Adipocyte (in vitro differentiated cells): ENCODE measurements at places on chromosomes 6 and 20.
A peak's percentile ranks its signal among the peaks of the same experiment; 100 is the strongest.

DNA sequence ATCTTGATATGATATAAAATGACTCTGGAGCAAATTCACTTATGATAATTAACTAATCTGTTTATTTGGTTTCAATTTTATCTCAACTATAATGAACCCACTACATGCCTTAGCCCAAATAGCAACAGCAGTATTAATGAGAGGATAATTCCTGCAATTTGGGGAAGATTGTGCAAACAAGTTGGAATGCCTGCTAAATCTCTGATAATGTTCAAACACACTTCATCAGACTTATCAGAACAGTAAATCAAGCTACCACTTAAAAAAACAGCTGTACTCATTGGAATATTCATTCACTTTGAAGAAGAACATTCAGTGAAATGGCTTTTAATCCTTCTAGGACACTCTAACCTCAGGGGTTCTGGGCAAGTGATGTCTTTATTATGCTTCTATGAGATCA, 85.4 kb downstream of the CBLN4 start:
- no peak for DNase-seq

GRCh38 chr6:25623879-25624278, 28.1 kb upstream of the SCGN start:
- no peak for DNase-seq

DNA sequence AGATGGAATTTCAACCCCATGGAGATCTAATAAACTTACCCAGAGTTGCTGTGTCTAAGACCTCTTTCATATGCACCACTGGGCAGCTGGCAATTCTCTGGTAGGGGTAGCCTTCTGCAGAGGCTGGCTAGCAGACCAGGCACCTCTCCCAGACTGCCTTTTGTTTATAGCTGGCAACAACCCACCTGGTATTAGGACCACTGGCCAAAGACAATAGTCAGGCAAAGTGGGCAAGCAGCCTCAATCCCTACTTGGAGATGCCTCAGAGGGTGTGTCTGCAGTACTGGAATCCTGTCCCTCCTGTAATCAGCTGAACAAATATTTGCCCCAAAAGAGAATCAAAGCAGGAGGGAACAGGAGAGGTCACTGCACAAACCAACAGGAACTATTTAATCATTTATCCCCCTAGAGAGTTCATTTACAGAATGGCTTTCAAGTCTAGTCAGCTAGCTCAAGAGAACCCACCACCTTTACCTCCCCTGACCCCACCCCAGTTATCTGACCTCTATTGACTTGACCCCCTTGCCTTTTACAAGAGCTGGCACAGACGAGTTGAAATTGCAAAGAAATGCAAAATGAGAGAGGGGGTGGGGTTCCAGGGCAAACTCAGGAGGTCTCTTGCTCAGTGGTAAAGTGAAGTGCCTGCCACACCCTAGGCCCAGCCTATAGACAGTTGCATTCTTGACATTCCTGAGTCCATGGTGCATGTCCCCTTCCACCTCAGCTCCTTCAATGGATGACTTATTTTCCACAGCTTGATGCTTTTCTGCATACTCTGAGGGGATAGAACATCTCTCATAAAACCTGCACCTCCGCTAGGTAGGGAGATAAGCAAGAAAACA, 2.8 kb downstream of the BCL2L1 start:
- peak; percentile 22 for DNase-seq

DNA sequence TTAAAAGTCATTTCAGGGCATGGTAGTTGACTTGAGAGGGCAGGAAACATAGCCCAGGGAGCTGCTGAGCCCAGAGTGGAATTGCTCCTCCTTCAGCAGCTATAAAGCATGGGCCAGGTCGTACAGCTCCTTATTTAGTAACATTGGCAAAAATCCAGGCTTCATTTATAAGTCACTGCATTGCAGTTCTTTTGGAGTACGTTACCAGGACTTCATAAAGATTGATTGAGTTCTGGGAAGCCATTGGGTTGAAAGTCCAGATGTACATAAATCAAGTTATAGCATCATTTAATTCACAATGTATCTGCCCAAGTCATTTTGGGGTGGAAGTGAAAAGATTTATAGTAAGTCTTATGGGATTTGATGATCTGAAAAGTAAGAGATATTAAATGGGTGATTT, 53.0 kb upstream of the ANKEF1 start:
- no peak for DNase-seq

DNA sequence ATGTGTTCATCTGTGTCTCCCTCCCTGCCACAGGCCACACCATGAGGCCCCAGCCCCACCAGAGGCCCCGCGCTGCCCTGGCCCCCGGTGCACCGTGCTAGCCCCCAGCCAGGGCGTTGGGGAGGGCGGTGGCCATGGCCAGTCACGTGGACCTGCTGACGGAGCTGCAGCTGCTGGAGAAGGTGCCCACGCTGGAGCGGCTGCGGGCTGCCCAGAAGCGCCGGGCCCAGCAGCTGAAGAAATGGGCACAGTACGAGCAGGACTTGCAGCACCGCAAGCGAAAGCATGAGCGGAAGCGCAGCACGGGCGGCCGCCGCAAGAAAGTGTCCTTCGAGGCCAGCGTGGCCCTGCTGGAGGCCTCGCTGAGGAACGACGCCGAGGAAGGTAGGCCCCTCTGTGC, 30.3 kb downstream of the PPP1R16B start:
- DNase-seq = no peak

DNA sequence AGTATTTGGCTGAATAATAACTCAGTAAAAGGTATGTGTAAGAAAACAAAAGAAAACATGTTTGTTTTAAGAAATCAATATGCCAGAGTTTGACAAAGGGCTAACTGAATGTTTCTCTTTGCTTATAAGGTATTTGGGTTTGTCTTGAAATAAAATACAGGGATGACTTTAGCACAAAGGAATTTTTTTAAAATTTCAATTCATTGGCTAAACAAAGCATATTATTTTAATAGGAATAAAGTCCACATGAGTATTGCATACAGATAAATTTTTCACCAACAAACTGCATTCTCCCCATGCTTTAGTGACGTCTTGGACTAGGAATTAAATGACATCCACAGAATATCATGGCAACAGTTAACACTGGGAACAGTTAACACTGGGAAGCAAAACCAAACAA, 480.0 kb upstream of the JAG1 start:
- peak; percentile 74 for DNase-seq

DNA sequence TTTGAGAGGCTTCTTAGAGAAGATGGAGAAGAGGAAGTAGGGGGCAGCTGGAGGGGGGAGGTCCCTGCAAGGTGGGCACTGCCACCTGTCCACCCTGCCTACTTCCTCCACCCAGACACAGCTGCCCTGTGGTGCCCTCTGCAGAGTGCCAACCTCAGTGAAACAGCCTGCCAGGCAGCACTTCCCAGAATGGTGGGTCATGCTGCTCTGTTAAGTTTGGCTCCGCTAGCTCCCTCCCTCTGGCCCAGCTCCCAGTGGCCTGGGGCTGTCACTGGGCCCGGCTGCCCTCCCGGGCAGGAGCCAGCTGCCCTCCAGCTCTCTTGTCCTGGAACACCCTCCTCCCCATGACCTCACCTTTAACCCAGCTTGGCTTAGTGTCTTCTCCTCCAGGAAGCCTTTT, 5.1 kb upstream of the EPB41L1 start:
- no peak for DNase-seq

DNA sequence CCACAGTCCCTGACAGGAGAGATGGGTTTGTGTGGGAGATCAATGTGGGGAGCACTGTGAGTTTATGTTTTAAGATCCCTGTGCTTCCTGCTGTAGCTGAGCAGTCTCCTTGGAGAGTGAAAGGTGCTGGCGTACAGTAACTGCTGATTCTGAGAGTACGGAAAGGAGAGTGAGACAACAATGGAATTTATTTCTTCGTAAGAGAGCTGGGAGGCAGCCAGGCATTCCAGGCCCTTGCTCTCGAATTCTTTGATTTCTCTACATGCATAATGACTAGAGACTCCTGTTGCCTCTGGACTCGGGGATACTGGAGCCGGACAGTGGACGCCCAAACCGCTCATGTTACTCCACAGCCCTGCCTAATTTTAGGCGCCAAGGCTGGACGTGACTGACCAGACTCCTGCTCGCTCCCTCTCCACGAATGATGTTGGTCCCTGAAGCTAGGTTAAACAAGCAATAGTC, 131.0 kb upstream of the PHACTR1 start:
- DNase-seq = no peak
